ENCODE measurements at places on chromosomes 2 and 18.

GRCh38 chr2:205954707-205955106, 131.3 kb downstream of the INO80D start:
- no peak for DNase-seq

- no peak for DNase-seq
These were observed 52.6 kb upstream of the ACMSD start for GRCh38 chr2:134785659-134786430.

DNA sequence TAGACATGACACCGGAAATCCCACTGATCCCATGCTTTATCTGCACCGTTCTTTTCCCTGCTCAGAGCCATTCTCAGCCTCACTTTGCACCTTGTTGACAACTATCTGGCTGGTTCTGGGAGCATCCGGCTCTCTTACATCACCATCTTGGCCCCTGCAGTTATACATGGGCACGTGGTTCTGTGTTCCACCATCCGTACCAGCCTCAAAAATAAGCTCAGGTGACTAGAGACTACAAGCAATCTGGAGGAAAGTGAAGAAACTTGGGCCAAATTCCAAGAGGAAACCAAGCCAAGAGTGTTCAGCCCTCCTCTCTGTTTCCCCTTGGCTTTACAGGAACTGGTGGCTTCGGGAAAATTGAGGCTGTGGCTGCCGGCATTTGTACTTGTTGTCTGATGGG, 244.6 kb upstream of the ACVR2A start:
- DNase-seq, result no peak

DNA sequence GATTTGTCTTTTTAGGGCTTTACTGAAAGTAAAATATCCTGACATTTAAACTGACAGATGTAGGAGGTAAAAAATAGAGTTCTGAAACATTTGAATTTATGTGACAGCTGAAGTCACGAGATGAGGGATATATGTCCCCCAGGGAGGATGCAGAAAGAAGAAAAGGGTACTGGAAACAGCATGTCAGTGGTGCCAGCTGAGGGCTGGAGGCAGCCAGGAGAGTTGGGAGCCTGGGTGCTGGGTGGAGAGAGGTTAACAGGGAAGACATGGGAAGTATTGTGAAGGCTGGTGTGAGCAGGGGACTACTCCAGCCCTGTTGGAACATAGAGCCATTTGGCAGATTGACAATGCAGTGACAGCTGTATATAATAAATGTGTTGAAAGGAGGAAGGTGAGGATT, 11.8 kb upstream of the MOCOS start:
- no peak for DNase-seq

DNA sequence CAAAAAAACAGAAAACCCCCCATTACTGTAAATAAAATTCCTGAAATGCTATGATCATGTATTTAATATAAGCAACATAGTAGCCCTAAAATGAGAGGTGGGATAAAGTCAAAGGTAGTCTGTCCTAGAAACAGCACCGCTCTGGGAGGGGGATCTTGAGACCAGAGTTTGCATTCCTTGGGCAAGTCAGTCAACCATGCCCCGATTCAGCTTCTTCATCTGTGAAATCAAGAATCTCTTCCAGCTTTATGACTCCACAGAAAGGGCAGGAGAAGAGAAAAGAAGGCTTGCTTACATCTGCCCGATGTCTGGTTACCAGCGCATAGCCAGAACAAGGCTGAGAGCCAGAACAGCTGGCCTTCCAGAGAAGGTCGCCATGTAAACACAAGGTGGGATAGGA, 2.1 kb upstream of the FBLN7 start:
- no peak for DNase-seq

All from adipocyte (in vitro differentiated cells).